ENCODE measurements at places on chromosomes 1 and 21.

DNA sequence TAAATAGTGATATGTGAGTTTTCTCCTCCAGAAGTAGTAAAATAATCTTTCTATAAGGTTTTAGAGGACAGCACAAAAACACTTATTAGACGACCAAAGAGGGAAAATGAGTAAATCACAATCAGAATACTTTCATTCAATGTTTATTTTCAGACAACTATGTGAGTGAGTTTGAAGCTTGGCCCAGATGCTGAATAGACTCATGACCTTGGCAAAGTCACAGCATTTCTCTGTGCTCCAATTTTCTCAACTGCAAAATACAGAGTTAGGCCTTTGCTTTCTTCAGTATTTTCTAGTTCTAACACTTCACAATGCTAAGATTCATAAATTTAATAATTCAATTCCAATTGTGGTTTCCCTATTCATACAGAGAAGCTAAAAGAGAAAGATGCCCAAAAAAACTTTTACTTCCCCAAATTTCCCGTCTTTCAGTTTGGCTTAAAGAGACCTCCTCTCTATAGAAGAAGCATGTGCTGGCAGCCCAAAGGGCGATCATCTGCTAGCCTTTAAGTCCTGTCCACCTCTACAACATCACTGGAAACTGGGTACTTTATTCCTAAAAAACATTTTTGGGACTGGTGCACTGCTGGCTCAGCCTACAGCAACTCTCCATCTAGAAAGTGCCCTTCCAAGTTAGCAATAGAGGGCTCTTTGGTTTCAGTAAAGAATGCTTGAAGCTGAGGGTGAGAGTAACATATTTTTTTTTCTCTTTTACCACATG is 116.8 kb upstream of the GORAB start:
- no peak for DNase-seq

- DNase-seq = no peak
These were observed 774.8 kb upstream of the ADAMTS5 start for GRCh38 chr21:27741736-27742135.

DNA sequence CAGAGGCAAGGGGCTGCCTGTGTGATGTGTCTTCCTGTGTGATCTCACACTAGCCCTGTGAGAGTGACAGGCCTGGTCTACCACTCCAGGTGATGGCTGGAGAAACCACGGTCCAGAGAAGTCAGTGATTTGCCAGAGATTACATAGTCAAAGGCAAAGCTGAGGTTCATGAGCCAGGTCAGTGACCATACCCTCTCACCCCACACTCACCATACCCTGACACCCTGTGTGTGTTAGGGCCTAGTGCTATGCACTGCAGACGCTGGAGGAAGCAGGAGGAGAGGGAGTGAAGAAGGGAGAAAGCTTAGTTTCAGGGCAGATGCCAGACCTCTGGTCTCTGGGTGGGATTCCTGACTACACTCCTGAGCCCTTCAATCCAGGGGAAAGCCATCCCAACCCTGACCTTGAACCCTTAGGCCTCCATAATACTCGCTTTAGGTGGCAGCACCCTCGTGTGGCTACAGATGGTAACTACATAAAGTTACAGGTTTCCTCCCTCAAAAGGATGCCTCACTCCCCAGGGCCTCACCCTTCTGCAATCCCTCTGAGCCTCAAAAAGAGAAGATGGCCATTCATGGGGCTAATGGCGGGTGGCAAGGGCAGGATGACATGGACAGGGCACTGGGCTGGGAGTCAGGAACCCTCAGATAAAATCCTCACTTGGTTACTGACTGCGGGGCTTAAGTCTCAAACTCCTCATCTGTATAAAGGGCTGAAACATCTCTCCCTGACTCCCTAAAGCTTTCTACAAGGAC is 20.8 kb upstream of the SDC3 start:
- DNase-seq = peak; percentile 63

- DNase-seq = no peak
These were observed 447.6 kb upstream of the PRMT6 start for GRCh38 chr1:106608841-106609240.

DNA sequence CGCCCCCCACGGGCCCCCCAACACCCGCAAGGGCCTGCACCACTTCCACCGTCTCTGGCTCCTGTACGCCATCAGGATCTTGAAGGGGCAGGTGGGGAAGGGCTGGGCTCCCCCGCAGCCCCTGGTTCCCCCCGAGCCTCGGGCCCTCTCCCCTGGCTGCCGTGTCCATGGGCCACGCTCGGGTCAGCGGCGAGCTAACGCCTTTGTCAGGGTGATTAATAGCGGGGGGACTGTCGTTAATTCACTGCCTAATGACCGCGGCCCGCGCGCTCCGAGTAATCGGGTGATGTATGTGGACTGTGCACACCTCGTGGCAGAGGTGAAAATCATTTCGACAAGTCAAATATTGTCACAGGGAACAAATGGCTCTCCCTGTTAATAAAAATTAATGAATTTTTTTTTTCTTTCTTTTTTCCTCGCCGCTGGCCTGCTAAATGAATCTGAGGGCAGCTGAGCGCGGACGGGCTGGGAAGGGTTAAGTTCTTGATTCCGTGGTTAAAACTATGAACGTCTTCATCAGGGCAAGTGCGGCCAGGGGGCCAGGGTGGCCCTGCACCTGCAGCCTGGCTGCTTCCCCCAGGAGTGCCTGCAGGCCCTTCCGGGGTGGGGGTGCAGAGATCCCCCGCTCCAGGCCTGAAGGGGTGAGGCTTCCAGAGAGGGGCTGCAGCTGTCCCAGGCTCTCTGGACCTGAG is 100.8 kb downstream of the PRDM16 start:
- DNase-seq = no peak

- no peak for DNase-seq
These were observed 32.2 kb downstream of the MRAP start for GRCh38 chr21:32330784-32331311.

- DNase-seq = no peak
These were observed 185.6 kb downstream of the TGFBR3 start for GRCh38 chr1:91700332-91700731.

DNA sequence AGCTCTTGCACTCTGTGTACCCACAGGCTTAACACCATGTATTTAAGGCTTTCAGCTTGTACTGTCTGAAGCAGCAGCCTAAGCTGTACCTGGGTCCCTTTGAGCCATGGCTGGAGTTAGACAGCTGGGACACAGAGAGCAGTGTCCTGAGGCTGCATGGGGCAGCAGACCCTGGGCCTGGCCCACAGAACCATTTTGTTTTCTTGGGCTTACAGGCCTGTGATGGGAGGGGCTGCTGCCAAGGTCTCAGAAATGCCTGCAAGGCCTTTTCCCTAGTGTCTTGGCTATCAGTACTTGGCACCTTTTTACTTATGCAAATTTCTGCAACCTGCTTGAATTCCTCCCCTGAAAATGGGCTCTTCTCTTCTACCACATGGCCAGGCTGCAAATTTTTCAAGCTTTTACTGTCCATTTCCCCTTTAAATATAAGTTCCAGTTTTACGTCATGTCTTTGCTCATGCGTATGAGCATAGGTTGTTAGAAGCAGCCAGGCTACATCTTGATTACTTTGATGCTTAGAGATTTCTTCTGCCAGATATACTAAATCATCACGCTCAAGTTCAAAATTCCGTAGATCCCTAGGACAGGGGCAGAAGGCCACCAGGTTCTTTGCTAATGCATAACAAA is 143.9 kb downstream of the CLEC20A start:
- no peak for DNase-seq

DNA sequence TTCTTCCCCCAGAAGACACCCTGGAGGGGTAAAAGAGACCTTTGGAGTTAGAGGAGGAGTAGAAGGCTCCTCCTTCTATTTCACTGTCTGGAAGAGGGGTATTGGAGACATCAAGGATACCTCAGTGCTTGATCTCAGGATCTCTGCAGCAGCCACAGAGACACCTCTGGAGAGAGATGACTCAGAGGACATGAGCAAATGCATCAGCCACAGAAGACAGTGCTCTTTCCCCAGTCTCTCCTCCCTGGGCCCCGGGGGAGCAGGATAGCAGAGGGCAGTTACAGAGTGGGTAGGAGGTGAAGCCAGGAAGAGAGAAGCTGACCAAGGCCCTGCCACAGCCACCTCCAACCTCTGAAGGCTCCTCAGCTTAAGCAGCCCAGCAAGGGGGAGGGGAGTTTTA is 15.3 kb upstream of the TEDDM1 start:
- no peak for DNase-seq

GRCh38 chr1:197620714-197621163 is 154.5 kb downstream of the DENND1B start:
- DNase-seq = no peak

DNA sequence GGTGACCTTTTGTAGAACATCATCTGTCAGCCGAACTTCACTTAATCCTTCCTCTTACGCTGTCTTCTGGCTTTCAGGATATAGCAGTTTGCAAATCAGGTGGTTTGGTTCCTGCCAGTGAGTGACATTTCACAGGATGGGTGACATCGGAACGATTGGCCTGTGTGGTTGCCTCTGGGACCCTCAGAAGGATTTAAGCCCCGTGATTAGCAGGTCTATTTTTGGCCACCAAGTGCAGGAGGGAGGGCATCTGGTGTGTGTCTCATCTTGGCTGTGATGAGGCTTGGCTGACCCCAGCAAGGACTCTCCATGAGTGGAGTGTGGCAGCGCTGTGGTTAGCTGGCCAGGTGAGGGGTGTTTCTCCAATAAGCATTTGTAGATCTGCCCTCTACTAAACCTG is 407.6 kb upstream of the VAMP3 start:
- DNase-seq = no peak

GRCh38 chr1:78070758-78071157 is 25.0 kb downstream of the GIPC2 start:
- DNase-seq = no peak

- DNase-seq = no peak
These were observed 70.5 kb upstream of the COL24A1 start for GRCh38 chr1:86227026-86227425.

DNA sequence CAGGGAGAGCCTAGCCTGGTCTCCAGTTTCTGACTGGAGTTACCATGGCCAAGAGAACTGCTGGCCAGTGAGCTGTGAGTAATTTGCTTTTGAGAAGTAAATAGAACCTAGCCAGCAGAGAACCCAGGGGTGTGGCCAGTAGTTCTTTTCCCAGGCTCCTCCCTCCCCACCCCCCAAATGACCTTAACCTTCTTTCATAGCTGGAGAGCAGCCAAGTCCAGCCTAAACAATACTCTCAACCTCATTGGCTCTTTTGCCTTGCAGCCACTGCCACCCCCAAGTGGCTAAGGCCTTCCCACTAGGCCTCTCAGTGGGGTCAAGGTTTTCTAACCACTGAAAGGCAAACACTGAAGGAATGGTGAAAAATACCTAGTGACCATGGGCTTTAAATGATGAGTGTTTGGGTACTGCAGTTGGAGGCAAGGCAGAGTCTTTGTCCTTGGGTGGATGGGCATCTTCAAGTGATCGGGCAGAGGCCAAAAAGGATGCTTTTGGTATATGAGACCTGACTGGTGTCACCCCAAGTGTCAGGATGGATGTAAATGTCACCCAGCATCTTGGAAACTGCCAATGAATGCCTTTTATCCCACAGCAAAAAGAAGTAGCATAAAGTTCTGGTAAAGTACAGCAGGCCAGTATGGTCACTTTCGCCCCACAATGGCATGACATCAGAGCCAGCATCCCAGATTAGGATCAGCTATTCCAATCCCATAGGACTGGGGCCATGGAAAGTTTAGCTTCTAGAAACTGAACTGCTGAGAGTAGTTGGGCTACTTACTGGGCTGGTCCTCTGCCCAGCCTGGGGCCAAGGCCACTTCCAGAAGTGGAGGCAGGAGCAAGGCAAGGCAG is 3.5 kb upstream of the PIGV start:
- DNase-seq = no peak

- DNase-seq = no peak
These were observed 114.4 kb upstream of the GADD45A start for GRCh38 chr1:67570486-67571143.

DNA sequence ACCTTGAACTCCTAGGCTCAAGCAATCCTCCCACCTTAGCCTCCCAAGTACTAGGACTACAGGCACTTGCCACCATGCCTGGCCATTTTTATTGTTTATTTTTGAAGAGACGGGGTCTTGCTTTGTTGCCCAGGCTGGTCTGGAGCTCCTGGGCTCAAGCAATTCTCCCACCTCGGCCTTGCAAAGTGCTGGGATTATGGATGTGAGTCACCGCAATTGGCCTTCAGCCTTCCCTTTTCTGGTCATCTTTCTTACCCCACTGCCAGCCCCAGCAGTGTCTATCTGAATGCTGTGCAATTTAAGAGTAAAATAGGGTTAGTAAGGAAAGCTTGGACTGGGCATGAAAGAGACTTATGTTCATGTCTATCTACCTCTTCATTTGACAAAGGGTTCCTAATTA is 6.1 kb upstream of the KLF17 start:
- DNase-seq = no peak

- DNase-seq = no peak
These were observed 26.0 kb downstream of the RCOR3 start for GRCh38 chr1:211285196-211285595.

- no peak for DNase-seq
These were observed 160.4 kb upstream of the SYT6 start for GRCh38 chr1:114314098-114314497.

DNA sequence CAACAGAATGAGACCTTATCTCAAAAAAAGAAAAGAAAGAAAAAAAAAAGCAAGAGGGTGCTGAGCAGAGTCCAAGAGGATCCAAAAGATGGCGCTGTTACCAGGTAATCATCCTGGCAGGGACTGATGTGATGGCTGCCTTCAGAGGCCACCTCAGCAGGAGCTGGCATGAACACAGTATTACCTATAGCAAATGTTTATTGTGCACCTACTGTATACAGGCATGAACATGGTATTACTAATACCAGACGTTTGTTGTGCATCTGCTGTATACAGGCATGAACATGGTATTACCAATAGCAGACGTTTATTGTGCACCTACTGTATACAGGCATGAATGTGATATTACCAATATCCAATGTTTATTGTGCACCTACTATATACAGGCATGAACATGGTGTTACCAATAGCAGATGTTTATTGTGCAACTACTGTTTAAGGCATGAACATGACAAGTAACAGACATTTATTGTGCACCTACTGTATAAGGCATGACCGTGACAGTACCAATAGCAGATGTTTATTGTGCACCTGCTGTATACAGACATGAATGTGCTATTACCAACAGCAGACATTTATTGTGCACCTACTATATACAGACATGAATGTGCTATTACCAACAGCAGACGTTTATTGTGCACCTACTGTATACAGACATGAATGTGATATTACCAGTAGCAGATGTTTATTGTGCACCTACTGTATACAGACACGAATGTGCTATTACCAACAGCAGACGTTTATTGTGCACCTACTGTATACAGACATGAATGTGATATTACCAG is 115.1 kb upstream of the TMEM51 start:
- peak; percentile 33 for DNase-seq

GRCh38 chr1:210445485-210445884 is 116.8 kb downstream of the HHAT start:
- DNase-seq = no peak

- DNase-seq = no peak
These were observed 486 bp upstream of the DSTYK start for GRCh38 chr1:205211839-205212536.

DNA sequence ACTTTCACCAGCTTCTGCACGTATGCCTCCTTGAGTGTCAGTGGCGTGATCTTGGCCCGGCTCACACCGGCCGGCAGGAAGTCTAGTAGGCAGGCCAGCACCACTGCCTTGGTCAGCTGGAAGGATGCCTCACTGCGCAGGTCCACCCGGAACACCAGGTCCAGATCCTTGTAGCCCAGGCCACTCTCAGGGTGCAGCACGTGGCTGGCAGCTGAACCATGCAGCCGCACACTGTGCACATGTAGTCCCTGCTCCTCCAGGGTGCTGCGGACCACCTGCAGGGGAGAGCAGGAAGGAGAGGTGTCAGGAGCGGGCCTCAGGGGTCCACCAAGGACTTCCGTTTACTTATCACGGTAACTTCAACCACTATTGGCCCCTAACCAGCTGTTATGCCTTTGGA is 6.0 kb downstream of the TENT5B start:
- DNase-seq = no peak

All from endothelial cell (in vitro differentiated cells).